ENCODE measurements at places on chromosomes 2 and 18.

- no peak for DNase-seq
These were observed 78.4 kb downstream of the SEPTIN10 start for GRCh38 chr2:109535217-109535946.

DNA sequence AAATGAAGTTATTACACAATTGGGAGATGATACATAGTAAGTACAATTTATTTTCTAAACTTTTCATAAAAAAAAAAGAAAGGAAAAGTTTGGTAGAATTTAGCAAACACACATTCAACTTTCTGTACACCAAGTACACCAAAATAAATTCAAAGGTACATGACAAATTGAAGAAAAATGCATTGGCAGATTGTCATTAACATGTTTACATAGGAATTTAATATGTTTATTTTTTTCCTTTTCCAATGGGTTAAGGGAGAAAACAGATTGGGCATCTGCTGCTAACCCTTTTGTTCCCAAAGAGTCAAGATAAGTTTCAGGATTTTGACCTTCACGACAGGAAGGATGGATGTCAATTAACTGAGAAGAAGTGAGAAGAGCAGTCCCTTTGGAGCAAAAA is 620.4 kb downstream of the XIRP2 start:
- no peak for DNase-seq

GRCh38 chr2:112023707-112024106 is 31.4 kb upstream of the TMEM87B start:
- DNase-seq: no peak

GRCh38 chr18:58781627-58782194 is 83.0 kb upstream of the ZNF532 start:
- no peak for DNase-seq

DNA sequence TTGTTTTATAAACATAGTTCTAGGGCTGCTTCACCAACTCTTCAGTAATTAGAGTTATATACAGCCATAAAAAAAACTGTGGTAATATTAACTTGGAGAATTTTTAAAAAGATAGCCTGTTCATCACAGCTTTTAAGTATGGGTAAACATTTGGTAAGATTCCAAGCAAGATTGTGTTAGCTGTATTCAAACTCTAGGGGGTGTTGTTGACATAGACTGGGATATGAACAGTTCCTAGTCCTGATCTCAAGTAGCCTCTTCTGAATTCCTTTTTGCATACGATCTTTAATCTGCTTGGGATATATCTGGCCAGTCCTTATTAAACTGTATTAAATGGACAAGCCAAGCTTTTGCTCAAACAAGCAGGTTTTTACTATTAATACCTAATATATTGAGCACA is 13.4 kb downstream of the NOP58 start:
- DNase-seq: no peak

DNA sequence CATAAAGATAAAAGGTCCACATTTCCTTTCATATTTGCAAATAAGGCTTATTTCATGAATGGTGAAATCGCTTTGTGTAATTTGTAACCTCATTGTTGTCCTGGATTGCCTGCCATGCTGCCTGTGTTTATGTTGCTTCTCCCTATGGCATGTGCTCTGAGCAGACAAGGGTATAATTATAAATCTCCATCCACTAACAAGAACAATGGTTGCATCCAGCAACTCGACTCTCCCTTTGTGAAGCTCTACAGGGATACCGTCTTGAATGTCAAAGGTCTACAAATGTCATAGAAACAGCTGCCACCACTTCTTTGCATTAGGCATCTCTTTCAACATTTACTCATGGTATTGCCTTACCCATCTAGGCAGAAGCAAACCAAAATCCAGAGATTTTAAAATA is 209.6 kb downstream of the SLC8A1 start:
- no peak for DNase-seq

- DNase-seq: no peak
These were observed 60.9 kb downstream of the LOXHD1 start for GRCh38 chr18:46596119-46596518.

DNA sequence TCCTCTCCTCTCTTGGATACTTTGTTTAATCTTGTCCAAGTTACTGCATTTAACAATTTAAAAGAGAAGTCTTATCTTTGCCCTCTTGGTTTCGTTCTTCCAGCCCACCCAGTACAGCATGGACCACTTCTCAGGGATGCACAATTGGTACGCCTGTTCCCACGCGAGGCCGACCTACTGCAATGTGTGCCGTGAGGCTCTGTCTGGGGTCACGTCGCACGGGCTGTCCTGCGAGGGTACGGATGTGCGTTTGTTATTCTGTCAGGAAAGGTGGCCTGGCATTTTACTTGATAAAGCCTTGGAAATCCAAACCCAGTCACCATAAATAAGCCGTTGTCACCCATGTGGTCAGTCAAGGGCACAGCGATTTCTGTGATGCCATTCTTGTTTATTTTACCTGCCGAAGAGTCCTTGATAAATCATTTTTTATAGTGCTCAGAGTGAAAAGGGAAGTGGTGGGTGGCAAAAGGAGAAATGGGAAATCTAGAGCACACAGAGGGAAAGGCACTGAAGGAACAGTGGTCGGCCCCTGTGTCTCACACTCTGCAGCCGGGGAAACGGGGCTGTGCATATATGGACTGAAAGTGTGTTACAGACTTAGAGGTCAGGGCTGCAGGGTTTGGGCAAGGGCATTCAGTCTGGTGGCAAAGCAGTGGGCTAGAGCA is 80.5 kb downstream of the DGKD start:
- DNase-seq: no peak

DNA sequence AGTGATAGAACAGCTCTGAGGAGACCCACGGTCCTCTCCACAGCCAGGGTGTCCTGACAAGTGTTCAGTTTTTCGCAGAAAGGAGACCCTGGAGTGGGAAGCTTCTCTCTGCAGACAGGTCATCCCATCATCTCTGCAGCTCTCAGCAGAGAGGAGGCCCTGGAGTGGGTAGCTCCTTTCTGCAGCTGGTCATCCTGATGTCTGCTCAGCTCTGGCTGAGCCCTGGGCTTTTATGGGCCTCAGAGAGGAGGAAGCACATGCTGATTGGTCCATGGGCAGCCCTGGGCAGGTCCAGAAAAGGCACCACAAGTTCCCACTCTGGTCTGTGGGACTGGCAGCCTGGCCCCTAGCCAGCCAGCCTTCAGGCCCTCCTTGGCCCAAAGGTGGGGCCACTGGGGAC is 72.3 kb upstream of the ST3GAL5 start:
- DNase-seq: no peak

DNA sequence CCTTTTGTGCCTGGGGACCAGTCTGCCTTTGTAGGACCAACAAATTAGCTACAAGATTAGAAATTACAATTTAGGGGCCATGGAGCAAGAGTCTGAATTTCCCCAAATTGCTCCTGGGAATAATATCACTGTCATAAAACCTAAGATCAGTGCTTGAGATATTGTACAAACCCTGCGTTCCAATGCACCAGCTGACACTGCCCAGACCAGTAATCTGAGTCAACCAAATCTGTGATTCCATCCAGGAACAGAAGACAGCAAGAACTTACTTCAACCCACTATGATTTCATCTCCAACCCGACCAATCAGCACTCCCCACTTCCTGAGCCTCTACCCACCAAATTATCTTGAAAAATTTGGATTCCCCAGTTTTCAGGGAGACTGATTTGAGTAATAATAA is 1305.0 kb upstream of the NRXN1 start:
- no peak for DNase-seq

DNA sequence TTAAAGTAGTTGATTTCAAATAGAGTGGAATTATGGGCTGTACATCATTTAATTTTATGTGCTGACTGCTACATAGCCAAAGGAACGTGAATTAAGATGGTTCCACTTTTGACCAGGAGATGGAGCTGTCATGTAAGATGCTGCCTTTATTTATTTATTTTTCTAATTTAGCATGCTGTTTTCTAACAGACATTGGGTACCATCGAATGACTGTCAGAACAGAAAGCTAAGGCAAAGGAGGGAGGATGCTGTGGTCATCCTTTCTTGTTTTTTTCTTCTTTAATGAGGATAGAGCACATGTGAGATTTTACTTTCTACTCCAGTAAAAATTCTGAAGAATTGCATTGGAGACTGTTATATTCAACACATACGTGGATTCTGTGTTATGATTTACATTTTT is at the start of gene SCN2A:
TSS of gene SCN2A (plus strand) at position 185 of the 400 bp plus-strand sequence. CDS start 56,410 bp downstream, outside the sequence.
- no peak for DNase-seq

DNA sequence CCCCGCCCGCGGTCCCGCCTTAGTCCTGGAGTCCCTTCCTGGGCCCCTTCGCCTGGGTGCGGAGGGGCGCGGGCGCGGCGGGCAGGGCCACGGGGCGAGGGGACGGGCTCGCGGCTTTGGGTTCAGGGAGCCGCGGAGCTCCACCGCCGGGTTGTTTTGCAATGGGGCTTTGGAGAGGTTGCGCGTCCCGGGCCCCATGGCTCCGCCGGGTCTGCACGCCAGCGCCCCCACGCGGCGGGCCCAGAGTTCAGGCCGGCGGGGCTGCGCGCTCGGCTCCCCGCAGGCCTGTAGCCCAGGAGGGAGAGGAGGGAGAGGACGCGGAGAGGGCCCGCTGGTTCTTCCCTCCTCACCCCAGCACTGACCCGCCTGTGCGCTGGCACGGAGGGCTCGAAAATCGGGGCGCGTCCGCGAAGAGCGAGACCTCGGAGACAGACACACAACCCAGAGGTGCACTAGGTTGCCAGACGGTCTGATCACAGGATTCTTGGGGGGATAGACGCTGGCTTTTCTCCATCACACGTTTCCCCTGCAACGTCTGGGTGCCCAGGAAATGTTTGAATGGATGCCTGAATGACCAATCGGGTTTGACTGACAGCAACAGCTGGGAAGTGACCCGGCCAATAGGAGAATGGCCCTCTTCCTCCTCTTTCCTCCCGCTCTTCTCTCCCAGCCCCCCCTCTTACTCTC is 4.9 kb upstream of the SIX2 start:
- no peak for DNase-seq

- DNase-seq: no peak
These were observed 6.1 kb downstream of the HJURP start for GRCh38 chr2:233848276-233848675.

DNA sequence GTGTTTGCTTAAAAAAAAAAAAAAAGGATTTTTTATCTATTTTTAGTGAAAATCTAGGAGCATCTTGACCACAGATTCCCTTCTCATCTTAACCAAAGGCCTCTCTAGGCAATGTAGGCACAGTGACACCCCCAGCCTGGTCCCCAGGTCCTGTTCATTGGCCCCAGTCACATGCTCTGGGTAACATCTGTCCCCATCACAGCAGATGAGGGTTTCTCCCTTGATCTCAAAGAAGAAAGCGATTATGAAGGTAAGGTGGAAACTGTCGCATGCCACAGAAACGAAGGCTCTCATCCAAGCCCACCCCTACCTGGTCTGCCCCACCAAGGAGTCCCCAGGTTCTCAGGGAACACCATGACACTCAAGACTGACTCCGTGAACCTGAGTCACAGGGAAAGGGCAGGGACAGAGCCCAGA is 4.7 kb downstream of the HS6ST1 start:
- DNase-seq: no peak

DNA sequence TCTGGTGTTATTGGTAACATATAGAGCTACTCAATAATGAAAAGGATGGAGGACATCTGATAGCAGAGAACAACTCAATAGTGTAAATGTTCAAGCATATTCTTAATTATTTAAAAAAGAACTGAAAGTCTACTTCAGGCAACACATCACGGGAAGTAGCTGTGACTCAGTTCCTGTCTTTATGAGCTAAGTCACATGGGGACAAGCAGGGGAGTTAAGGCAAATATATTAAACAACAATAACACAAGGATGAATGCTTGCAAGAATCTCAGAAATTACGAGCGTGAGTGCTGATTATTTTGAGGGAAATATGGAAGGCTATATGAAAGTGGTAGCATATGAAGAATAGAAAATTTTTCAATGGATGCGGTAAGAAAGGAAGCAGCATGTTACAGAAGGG is 4.0 kb upstream of the HNMT start:
- no peak for DNase-seq

Measured in stimulated activated CD8-positive, alpha-beta memory T cell treated with anti-CD3 and anti-CD28 coated beads, Interleukin-15, amount 100 ng/mL, for 24 hours (primary cell).